Right ventricle myocardium inferior (tissue), 1 donor: ENCODE measurements at places on chromosomes 3 and 15.

- no peak for DNase-seq
Measured at GRCh38 chr3:144058713-144059112, 87.1 kb downstream of the DIPK2A start.

GRCh38 chr15:51799282-51800252 is 29.9 kb upstream of the TMOD3 start:
- DNase-seq, result no peak

DNA sequence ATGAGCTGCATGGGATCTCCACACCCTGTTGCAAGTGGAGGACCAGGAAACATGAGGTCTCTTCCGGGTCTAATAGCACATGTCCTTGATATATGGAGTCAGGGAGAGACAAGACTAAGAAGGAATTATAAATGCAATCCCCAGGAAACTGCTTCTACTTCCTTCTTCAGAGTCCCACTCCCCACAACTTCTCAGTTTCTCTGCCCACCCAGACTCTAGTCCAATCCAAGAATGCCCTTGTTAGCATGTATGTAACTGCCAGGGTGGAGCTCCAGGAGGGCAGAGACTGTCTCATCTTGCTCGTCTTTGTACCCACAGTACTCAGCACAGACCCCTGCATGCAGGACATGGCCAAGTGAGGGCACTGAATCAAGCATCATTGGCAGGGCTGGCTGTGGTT is 8.3 kb downstream of the DAPK2 start:
- DNase-seq, result no peak

DNA sequence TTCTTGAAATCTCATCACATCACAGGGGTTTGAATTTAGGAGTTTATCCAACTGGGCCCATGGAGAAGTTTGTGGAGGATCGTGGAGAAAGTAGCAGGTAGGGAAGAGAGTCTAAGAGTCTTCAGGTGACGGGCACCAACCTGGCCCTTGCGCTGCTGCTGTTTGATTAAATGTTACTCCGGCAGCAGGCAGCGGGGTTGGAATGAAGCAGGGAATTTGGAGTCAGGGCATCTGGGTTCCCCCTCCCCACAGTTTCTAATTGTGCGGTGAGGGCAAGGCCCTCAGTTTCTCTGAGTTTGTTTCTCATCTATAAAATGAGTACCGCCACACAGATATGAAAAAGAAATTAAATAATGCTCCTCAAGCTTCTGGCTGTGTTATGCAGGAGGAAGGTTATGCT is 182.9 kb upstream of the RGMA start:
- DNase-seq, result no peak

GRCh38 chr15:77186594-77187011 is 115.7 kb upstream of the TSPAN3 start:
- DNase-seq, result no peak

DNA sequence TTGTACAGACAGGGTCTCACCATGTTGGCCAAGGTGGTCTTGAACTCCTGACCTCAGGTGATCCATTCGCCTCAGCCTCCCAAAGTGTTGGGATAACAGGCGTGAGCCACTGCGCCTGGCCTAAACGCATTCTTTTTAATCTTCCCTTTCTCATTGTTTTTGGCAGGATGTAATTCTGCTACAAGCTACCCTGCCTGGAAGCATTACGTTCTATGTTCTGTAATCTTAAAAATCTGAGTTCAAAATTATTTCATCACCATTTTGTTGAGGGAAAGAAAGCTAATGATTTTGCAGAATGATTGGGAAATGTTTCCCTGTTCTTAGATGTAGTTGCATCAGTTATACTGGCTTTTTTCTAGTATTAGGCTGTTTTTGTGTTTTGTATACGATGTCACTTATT is 71.5 kb downstream of the RGMA start:
- no peak for DNase-seq

- DNase-seq, result no peak
Measured at GRCh38 chr15:33369941-33370622, 59.3 kb downstream of the RYR3 start.

GRCh38 chr3:168197162-168197561 is 101.4 kb upstream of the GOLIM4 start:
- DNase-seq, result no peak

- DNase-seq, result peak; percentile 67
Measured at GRCh38 chr3:40780925-40781406, 256.2 kb downstream of the ZNF621 start.

DNA sequence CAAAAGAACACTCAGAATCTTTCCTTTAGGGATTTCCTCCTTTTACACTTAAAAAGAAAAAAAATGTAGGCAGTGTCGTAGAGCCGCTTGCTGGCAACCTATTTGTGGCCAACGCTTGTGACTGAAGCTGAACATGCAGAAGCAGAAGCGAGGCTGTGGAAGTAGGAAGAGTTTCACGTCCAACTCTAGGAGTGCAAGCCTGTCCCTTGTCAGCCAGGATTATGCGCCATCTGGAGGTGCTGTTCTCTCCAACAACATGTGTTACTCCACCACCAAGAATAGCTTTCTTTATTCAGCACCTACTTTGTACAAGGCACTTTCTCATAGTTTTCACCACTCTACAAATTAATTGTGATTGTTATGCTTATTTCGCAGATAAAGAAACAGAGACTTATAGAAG is 223.2 kb upstream of the LMCD1 start:
- no peak for DNase-seq

DNA sequence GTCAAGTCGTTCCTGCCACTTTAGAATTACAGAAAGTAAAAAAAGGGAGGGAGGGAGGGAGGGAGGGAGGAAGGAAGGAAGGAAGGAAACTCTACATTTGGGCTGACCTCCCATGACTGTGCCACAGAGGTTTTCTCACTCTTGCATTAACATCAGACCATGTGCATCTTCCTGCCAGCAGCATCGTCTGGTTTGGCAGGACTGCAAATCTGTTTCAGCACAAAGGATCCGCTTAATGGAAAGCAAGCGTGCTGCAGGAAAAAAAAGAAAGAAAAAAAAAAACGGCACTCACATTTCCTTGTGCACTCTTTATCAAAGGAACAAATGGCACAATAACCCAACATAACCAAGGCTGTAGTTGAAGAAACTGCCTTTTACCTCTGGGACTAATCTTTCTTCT is 148.8 kb upstream of the HES1 start:
- DNase-seq, result no peak

DNA sequence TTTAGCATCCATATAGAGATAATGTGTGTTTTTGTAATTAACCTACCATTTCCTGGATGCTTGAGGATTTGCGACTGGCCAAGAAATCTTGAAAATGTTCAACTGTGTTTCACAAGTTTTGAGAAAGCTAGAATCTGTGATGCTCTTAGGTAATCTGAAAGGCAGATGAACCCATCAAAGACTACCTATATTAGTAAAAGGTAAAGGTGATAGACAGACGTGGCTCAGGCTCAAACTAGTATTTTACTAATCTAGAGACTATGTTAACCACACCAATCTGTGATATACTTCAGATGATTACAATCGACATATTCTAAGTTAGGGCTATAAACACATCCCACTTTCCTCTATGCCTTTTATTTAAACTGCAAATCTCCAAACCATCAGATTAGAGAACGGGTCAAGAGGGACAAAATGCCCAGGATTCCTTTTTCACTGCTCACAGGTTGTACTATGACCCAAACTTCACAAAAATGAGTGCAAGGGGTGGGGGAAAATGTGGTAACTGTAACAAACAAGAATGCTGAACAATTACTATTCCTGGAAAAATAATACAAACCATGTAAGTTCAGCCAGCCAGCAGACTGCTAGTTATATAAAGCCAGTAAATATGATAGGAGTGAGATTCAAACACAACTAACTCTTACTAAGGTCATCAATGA is 295.1 kb downstream of the FOXP1 start:
- DNase-seq, result no peak

GRCh38 chr3:134318166-134318565 is 56.1 kb downstream of the AMOTL2 start:
- DNase-seq, result no peak

DNA sequence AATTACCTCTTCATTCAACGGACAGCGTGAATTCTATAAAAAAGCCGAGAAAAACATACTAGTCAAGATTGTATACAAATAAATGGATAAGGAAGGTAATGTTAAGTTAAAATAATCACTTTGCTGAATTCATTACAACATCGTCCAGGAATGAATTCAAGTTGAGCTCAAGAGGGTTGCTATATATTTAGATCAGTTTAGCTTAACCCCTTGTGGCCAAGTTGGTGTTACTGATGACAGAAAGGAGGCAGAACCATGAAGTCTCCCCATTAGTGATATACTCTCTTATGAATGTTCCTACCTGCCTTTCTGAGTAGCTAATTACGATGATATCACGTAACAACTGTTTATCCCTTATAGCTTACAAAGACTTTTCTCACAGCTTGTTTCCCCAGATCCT is 34.9 kb downstream of the UBR1 start:
- DNase-seq, result no peak

GRCh38 chr3:62961874-62962556 is 86.8 kb upstream of the CADPS start:
- no peak for DNase-seq

DNA sequence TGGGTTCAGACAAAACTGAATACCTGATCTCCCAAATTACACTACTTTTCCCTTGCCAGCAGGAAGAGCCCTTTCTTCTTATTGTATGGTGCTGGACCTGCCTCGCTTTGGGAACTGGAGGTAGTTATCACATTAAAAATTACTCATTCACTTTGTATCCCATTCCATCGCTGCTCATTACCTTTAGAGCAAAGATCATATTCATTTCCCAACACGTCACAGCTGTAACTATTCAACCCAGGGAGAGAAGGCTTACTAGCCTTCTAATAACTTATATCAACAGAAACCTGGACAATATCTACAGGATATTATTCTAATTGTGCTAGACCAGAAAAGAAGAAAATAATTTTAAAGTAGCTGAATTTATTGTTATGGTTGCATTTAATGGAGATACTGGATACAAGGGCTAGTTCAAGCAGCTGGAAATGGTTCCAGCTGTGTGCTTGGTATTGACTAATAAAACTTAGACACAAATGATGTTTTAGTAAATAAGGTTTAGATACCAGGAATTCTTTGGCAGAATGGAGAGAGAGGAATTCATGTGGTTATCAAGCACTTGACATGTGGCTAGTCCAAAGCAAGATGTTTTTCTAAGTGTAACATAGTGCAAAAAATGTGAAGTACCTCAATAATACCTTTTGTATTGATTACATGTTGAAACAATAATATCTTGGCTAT is 656.3 kb downstream of the ROBO1 start:
- DNase-seq, result no peak

DNA sequence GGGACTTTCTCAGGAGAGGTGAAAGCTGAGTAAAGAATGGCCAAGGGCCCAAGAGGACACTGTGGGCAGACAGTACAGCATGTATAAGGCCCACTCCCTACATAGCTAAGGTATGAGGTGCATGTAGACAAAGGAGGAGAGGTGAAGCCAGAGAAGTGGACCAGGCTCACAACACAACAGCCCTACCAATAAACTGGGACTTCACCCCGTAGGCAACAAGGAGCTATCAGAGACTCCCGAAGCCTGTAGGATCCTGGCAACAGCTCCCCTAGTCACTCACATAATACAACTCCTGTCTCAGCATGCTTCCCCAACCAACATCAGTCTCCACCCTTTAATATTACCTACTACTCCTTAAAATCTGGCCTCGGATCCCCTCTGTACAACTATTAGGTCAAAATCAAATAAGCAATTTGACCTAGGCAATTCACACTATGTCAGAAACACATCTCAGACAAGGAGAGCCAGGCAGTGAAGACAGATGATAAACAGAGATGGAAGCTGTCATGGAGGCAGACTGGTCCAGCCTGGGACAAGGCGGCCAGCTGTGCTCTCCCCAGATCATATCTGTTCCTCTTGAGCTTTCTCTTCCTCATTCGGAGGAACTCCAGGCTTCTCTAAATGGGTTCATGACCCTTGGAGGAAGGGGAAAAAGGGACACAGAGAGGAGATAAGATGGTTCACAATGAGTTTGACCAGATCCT is 1.4 kb downstream of the XXYLT1 start:
- peak; percentile 39 for DNase-seq

DNA sequence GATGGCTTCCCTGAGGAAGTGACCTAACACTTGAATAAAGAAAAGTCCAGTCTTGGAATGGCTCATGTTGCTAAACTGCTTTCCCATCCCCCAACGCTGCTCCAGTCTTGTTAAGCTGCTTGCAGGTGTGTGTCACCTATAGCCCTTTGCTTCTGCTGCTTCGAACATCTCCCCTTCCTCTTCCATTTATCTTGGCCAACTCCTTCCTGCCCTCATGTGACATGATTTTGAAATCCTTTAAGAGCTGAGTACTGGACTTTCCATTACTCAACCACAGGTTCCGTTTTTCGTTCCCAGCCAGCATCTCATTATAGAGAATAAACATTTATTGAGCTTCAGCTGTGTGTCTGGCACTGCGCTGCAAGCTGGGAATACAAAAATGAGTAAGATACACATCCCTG is 1.7 kb downstream of the ATG7 start:
- no peak for DNase-seq

GRCh38 chr15:78168608-78169007 is 19.4 kb downstream of the IDH3A start:
- no peak for DNase-seq

DNA sequence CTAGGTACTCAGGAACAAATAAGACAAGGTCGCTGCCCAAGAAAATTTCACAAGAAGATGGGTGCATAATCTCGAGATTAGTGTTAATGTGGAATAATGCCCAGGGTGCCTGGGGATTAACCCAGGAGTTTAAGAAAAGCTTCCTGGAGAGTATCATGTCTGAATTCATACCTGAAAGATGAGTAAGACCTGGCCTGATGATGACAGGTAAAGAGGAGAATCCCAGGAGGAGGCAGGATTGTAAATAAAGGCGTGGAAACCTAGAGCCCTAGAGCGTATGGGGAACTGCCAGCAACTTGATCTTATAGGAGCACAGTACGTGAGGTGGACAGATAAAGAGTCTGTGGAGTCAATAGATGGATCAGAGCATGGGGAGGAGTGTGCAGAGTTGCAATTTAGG is 43.0 kb downstream of the ARRDC4 start:
- no peak for DNase-seq

DNA sequence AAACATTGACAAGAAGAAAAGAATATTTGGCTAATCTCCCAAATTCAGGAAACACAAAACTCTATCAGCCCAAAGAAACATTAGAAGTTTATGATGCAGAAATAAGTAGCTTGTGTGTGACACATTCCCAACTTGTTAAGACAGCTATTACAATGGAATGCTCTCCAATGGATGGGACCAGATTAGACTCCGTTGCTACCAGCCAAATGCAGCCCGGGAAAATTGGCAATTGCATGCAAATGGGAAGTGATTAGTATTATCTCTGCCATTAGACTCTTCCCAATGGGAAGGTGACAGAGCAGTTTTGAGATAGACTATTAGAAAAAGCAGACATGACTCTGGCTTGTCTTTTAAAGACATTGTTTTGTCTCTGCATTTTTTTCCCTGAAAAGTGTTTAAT is 37.4 kb upstream of the KCNMB2 start:
- DNase-seq, result no peak
